Hematopoietic multipotent progenitor cell treated with erythropoietin and hydrocortisone succinate and interleukin-3 and kit ligand, for 8 days (in vitro differentiated cells): ENCODE measurements at places on chromosomes 4 and X.
A peak's percentile ranks its signal among the peaks of the same experiment; 100 is the strongest.

- no peak for DNase-seq
Observed at GRCh38 chrX:73812256-73812655, 249.3 kb downstream of the CHIC1 start.

- DNase-seq = no peak
Observed at GRCh38 chr4:14607001-14607400, 395.3 kb upstream of the CPEB2 start.

DNA sequence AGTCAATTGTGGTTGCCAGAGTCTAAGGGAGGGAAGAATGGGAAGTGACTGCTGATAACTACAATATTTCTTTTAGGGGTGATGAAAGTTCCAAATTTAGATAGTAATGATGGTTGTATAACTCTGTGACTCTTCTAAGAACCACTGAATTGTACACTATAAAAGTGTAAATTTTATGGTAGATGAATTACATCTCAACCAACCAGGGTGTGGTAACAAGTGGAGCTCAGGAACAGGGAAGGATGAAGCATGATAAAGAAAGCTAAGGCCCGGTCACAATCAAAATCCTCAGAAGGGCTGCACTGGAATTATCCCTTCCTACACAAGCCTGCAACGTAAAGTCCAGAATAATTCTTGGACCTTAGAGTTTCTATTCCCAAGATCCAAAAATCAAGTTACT is 143.2 kb downstream of the PPARGC1A start:
- DNase-seq = no peak

DNA sequence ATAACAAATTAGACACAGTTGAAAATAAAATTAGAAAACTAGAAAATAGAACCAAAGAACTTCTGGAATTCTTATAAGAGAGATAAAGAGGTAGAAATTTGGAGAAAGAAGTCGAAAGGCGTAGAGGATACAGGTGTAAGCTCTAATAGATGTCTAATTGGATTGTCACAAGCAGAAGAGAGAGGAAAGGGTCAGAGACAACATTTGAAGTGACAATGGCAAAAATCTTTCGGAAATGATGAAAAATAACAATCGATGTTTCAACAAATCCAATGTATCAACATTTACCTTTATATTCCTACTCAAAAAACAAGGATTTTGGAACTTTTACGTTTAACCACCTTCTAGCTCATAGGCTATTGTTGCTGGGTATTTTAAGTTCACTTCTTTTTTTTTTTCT is 3.8 kb downstream of the CXCL8 start:
- no peak for DNase-seq

- DNase-seq = no peak
Observed at GRCh38 chr4:89957046-89957926, 62.6 kb downstream of the MMRN1 start.

GRCh38 chr4:23973308-23973855 is 83.5 kb upstream of the PPARGC1A start:
- no peak for DNase-seq

DNA sequence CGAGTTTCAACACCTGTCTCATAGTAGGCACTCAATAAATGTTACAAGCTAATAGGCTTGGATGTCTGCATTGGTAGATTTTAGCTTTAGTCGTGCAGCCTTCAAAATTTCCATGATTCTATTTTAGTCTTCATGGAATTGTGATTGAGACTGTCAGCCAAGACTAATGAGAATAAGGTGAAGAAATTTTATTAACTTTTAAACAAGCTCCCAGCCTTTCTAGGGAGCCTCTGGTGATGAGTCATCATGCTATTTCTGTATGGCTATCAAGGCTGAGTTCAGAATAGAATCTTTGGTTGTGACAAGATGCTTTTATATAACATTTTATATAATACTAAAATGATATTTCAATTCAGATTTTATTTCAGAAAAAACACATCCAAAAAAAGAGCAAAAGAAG is 685.8 kb downstream of the GABRG1 start:
- no peak for DNase-seq

DNA sequence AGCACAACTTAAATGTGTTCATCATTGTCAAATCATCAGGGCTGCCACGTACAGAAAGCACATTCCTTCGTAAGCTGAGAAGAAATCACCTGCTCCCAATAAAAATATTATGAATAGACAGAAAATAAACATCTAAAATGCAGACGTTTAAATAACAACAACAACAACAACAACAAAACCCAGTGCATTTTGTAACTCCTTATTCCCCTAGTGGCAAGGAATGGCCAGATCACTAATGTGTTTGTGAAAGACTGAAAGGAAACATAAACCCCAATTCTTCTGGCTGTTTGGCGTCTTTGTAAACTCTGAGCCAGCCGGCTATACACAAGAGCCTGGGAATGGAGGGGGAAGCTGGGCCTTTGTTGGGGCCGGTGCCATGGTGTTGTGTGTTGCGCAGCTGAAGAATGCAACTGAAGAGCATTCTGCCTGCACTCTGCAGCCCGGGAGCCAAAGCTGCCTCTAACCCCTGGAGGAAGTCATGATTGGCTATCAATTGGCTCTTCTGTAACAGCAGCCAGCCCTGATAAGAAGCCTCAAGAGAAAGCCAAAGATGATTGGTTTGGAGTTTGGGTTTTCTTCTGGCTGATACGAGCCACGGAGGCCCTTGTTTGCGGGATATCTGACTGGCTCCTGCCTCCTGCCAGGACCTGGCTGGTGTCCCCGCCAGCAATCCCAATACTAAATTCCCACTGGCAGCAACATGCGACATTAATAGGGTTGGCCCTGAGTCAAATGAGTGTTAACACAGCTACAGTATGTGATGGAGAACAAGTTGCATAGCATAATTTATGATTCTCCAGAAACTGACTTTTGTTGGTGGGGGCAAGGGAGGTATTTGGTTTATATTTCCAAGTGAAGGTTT is 89.7 kb upstream of the TFDP3 start:
- DNase-seq = no peak

- DNase-seq = no peak
Observed at GRCh38 chrX:17591741-17592110, 145.6 kb upstream of the SCML1 start.

DNA sequence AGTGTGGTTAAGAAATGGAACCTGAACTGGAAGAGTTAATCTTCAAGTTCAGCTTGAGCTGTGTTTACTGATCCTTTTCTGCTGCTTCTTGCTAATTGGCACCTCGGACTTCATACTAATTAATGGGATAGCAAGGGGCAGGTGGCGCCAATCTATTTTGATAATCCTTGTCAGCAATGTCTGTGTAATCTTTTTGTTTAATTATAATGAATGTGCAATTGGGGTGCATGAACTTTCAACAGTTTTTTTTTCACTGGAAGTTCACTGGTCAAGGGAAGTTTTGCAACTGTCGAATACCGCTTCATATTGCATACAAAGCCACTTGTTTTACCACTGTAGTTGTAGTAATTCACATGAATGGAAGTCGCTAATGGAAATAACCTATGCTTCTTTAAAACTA is 261.0 kb downstream of the BMPR1B start:
- no peak for DNase-seq

GRCh38 chrX:30141966-30142365 is 73.4 kb upstream of the MAGEB2 start:
- peak; percentile 54 for DNase-seq

- DNase-seq = no peak
Observed at GRCh38 chr4:168071304-168071703, 21.0 kb upstream of the ANXA10 start.

DNA sequence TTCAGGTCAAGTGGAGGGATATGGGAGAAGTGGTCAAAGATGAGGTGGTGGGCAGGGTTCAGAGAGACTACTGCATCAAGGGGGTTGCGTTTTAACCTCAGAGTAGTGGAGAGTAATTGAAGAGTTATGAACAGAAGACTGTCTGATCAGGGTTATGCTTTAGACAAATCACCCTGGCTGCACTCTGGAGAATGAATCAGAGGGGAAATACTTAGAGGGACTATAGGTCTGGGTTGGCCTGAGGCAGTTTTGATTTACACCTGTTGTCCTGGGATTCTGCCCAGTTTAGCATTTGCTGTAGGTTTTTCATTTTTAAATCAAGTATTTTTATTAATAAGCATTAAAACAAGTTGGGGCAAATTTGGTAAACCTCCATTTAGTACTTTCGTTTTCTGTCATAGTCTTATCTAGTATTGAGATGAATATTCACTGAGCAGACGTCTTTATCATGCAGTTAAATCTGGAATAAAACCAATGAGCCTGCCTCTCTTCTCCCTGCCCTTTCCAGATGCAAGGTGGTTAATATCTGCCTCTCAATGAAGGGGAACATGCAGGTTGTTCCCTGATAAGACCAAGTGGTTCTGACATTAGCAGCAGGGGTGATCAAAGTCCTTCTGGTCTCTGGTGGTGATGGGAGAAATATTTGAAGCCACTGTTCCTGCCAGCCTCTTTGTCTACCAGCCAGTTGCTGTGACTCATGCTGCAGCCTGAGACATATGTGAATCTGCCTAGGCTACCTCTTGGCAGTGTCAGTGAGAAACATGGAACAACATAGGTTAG is 116.0 kb upstream of the RPS6KA3 start:
- peak; percentile 16 for DNase-seq

- no peak for DNase-seq
Observed at GRCh38 chr4:159374749-159375530, 272.1 kb downstream of the RAPGEF2 start.

GRCh38 chrX:142134533-142134932 is 70.6 kb downstream of the MAGEC2 start:
- DNase-seq = no peak

DNA sequence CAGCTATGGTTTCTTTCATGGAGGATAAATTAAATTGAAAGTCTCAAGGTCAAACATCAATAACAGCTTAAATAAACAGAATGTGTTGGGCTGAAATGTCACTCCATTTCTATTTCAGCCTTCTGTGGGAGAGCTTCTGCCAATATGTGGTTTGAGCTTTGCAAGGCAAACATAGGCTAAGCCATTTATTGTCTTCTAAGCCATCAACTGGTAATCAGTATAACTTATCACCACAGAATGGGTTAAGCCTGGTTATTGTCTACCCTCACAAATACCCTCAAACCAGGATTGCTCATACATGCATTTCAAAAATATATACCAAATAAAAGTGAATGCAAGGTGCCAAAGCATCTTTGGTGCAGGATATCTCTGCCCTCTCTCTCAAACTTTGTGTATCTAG is 52.7 kb downstream of the GABRB1 start:
- no peak for DNase-seq

- peak; percentile 13 for DNase-seq
Observed at GRCh38 chrX:53262918-53263394, 18.4 kb downstream of the IQSEC2 start.

- DNase-seq = no peak
Observed at GRCh38 chr4:76703676-76704075, 194.3 kb downstream of the SOWAHB start.

DNA sequence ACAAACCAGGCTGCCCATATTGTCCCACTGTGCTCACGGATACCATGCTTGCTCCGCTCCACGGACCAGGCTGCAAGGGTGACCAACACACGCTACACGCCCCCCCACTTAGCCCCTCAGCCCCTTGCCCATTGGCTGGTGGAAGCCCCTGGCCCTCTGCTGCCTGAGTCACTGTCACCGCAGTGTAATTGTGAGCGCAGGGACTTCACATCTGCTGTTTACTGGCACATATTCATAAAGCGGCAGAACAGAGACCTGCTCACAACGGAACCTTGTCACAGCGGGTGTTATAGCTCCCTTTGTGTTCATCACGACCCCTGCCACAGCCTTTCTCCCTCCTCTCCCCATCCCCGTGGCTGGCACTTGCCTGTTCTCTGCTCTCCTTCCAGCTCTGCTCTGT is 83.7 kb downstream of the PSAPL1 start:
- no peak for DNase-seq

DNA sequence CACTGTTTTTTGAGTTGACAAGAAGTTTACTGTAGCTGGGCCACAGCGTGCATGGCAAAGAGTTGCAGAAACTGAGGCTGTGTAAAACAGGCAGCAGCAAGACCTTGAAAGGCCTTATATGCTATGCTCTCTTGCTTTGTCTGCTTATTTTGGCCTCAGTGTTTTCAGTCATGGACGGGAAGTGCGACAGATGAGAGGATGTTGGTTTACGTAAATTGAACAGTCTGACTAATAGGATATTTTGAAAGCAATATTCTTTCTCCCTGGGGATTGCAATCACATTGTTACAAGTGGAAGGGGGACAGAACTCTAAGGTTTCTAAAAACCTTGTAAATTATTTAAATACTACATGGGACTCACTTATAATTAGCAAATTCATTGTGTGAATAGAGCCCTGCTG is 32.2 kb upstream of the MAGEA10 start:
- DNase-seq = no peak

DNA sequence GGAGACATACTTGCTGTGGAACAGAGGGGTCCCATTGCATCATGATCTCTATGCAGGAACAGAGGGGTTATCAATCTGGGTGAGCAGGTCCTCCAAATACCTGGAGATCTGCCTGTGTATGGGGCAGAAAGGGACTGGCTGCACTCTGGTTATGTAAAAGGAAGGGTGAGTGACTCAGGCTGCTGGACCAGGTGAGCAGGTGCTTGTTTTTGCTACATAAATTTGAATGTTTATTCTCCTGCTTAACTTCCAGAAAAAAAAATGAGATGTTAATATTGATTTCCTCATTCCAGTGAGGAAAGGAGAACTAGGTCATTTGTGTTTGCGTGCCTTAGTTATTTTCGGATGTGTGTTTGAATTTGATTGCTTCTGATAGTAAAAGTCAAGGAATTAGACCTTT is 225.8 kb upstream of the TRAM1L1 start:
- no peak for DNase-seq

DNA sequence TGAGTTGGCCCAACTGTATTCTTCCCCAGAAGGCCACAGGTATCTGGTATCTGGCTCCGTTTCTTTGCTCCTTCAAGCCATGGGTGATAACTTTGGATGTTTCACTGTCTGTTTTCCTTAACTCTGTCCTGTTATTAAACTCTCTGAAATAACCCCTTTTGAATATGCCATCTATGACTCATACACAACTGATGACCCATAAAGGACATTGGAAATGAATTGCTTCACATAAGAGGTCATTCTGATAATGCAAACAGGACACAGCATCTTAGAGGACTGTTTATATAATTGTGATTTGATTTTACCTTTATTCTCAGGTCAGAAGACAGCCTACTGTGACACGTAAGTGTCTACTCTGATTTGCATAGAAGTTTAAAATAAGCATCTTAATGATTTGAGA is 227.7 kb downstream of the VEGFC start:
- DNase-seq = no peak

DNA sequence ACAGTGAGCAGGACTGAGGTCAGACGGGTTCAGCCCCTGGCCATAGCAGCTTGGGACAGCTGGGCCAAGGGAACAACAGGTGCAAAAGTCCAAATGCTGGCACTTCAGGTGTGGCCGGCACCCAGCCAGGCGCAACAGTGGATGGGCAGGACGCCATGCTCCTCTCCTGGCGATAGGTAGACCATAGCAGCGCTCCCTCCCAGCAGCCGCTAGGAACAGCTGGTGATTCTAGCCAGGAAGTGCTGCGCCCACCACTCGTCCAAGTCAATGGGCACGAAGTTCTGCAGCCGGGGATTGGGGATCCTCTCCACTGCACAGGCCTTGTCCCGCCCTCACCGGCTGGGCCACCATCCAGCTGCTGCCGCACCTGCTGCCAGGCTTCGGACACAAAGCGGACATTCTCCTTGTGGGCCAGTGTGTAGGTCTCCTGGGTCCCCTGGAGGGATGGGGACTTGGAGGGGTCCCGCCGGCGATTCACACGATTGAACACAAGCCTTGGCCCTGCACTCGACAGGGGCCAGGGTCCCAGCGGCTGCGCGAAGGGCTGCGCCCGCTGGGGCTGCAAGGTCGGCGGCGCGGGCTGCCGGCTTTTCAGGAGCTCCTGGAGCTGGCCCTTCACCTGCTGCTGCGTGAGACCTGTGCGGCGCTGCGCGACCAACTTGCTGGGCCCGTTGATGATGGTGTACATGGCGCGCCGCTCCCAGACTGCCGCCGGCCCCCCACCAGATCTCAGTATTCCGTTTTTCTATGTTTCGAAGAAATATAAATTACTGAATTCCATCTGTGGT is 227.5 kb upstream of the STK26 start:
- no peak for DNase-seq
